ENCODE measurements at places on chromosomes 2 and 18.

- no peak for DNase-seq
Observed at GRCh38 chr18:71443706-71444480, 1100.2 kb downstream of the CBLN2 start.

- no peak for DNase-seq
Observed at GRCh38 chr2:140808820-140809219, 1322.0 kb downstream of the LRP1B start.

- peak; percentile 46 for DNase-seq
Observed at GRCh38 chr2:16671760-16672159, 6.1 kb upstream of the CYRIA start.

- no peak for DNase-seq
Observed at GRCh38 chr2:121640380-121641316, 8.6 kb downstream of the CLASP1 start.

GRCh38 chr2:36413218-36413617 lies 57.6 kb downstream of the CRIM1 start:
- DNase-seq = no peak

GRCh38 chr2:219912491-219912921 lies 285.1 kb downstream of the SLC4A3 start:
- DNase-seq = no peak

- DNase-seq = no peak
Observed at GRCh38 chr18:48213791-48214190, 195.4 kb downstream of the ZBTB7C start.

- DNase-seq = no peak
Observed at GRCh38 chr2:227939271-227940027, 68.0 kb downstream of the DAW1 start.

GRCh38 chr18:9557250-9557943 lies 57.0 kb downstream of the PPP4R1 start:
- no peak for DNase-seq

GRCh38 chr18:77762014-77762413 lies 512.4 kb downstream of the GALR1 start:
- no peak for DNase-seq

GRCh38 chr18:31943878-31944816 lies 1.2 kb upstream of the TRAPPC8 start:
- no peak for DNase-seq

- no peak for DNase-seq
Observed at GRCh38 chr18:32383050-32383819, 87.4 kb downstream of the GAREM1 start.

DNA sequence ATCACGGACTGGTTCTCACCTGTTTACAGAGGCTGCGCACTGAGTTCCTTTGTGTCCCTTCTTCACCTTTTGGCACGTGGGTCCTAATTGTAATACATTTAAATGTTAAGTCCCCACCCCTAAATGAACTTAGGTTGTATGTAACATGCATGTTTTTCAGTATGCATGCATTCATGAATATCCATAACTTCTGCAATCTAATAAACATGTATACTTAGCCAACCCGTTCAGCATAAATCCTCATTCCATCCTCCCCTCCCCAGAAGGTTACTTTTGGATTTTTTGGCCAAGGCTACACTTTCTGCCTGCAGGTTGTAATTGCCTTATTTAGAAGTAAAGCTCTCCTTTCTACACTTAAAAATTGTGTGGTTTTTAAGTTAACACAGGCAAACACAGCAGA lies 314.7 kb downstream of the SUCLG1 start:
- no peak for DNase-seq

GRCh38 chr2:208086029-208086428 lies 38.3 kb downstream of the CRYGD start:
- DNase-seq = no peak

GRCh38 chr2:137192366-137193310 lies 427.3 kb downstream of the THSD7B start:
- no peak for DNase-seq

- no peak for DNase-seq
Observed at GRCh38 chr18:77141401-77142118, 9.0 kb upstream of the MBP start.

DNA sequence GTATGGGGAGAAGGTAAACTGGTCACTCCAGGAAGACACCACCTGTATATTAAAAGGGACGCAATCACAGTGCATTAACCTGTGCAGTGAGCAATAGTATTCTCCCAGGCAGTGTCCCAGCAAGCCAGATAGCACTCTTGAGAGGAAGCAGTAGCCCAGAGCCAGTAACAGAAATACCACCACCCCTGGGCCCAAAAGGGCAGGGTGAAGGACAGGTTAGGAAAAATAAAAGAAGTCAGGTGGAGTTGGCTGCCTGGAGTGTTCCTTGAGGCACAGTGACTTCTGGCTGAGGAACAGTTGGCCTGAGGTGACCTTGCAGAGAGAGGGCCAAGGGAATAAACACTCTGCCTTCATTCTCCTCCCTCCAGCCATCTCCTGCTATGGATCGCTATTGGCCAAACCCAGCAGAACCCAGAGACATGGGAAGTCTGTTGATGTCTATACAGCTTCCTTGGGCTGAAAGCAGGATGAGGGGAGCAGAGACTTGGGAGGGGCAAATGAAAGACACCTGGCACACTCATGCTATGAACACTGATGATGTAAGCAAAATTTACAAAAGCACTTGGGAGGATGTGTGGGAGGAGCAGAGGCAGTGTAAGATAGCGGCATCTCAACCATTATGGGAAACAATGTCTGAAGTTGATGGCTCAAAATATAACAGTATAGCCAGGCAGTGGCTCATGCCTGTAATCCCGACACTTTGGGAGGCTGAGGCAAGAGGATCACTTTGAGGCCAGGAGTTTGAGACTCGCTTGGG lies 7.5 kb downstream of the C18orf32 start:
- no peak for DNase-seq

DNA sequence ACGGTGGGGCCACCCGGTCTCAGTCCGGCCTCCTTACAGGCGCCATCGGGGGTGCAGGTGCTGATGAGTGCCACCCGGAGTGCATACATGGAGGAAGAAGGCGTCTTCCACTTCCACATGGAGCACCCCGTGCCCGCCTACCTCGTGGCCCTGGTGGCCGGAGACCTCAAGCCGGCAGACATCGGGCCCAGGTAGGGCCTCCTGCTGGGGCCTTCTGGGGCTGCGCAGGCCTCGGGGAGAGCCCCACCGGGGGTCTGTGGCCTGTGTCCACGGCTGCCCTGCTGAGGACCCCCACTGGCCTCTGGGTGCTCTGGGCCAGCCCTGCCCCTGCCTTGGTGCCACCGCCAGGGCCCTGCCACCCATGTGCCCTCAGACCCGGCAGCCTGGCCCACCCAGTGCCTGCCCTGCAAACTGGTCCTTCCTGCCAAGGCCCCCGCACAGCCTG lies 4.8 kb downstream of the RNPEPL1 start:
- DNase-seq = peak; percentile 44

DNA sequence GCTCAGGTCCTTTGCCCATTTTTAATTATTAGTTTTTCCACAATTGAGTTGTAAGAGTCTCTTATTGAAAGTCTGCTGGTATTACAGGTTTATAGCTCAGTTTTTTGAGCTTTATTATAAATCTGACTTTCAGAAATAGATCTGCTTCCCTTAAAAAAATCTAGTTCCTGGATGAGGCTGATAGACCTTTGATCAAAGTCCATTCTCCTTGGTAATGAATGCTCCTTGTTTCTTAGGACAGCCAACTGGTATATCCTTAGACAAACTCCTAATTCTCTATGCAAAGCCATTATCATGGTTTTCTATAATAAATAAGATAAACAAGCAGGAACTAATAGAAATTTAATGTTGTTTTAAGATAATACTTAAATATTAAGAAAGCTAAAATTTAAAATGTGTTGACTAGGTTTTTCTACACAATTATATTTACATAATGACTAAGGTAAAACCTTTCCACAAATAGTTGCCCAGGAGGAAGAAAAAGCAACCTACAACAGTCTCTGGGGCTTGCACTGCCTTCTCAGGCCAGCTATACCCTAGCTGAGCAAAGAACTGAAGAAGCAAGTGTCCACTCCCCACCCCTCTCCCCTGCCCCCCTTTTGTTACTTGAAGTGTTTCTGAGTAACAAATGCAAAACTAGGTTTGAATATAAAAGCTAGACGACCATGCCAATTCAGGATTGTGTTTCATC lies 16.9 kb downstream of the NT5DC4 start:
- no peak for DNase-seq

GRCh38 chr2:109458512-109458911 lies 155.3 kb downstream of the SEPTIN10 start:
- no peak for DNase-seq

- DNase-seq = no peak
Observed at GRCh38 chr2:96809216-96809882, 6.7 kb upstream of the CNNM3 start.

DNA sequence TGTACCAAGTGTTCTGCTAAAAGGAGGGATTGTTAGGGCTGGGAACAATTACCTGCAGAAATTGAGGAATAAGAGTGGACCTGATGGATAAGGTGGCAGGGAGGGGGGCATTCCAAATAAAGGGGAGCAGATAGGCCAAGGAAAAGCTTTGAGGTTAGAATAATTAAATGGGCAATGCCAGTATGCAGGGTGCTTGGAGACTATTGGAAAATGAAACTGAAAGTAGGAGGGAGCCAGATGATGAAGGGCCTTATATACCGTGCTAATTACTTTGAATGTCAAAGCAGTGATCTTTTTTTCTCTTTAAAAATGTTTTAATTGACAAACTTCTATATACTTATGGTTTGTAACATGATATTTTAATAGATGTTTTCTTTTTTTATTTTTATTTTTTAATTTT lies 42.9 kb downstream of the MMADHC start:
- no peak for DNase-seq

DNA sequence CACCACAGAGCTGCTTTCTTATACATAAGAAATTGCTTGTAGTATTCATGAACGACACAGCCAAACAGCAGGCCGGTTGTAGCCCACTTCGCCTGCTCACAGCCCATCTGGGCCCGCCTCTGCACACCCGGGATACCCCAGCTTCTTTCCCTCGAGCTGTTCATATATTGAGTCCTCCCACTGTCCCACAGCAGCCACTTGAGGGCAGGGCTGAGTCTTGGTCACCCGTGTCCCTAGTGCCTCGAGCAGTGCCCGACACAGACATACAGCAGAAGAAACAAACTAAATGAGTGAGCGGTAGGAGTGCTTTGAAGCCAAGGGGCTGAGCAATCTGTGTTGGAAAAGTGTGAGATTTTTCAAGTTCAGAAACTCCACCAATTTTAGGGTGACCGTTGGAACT lies 251.4 kb downstream of the KLHL29 start:
- peak; percentile 67 for DNase-seq

DNA sequence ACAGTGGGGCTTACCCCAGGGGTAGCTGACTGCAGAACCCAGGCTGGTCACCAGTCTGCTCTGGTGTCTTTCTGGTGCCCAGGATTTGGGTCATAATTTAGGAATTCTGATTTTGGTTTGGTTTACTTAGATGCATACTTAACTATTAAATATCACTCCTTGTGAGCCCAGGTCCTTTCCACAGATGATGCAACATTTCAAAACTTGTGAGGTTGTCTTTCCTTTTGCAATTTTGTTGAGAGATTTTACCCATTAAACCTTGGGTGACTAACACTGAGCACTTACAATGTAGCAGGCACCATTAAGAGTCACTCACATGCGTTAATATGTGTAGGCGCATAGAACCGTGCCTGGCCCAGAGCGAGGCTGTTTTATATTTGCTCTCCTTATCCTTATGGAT lies 61.8 kb upstream of the RPL31 start:
- DNase-seq = no peak

GRCh38 chr18:69872661-69873060 lies 75.0 kb downstream of the CD226 start:
- DNase-seq = no peak

GRCh38 chr18:24446953-24447538 lies 13.4 kb upstream of the HRH4 start:
- DNase-seq = no peak

GRCh38 chr18:31447530-31448191 lies at the start of gene DSG3:
Gene DSG3, plus strand, starts transcription at chr18:31447741. Its CDS starts 137 bp downstream, at chr18:31447878.
- no peak for DNase-seq

- DNase-seq = no peak
Observed at GRCh38 chr2:54318821-54319220, 62.8 kb upstream of the TSPYL6 start.

GRCh38 chr2:6398421-6398820 lies 467.3 kb downstream of the CMPK2 start:
- DNase-seq = no peak

DNA sequence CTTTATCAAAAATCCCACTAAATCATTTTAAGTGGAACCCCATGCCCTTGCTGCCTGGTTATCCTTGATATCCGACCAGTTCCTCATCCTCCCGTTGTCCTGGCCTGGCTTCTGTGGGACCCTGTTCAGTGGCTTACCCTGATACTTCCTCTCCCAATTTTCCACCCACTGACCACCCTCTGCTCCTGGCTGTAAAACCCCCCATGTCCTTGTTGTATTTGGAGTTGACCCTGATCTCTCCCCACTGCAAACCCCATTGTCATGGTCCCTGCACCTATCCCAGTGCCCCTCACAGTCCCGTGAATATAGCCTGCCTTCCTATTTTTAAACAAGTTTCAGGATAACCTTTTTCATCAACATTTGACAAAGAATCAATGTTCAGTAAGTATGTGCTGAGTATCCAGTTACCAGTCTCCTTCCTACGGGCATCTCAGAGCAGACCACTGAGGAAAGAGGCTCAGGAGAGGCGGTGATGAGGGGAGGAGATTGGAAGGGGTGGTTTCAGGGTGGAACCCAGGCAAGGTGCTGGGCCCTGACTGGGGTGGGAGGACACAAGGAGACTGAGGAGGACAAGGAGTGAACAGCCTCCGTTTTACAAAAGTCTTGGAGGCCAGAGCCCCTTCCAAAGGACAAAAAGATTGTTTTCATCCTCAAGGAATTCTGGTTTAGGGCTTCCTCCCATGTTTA lies 131.8 kb downstream of the PXDN start:
- DNase-seq = no peak

DNA sequence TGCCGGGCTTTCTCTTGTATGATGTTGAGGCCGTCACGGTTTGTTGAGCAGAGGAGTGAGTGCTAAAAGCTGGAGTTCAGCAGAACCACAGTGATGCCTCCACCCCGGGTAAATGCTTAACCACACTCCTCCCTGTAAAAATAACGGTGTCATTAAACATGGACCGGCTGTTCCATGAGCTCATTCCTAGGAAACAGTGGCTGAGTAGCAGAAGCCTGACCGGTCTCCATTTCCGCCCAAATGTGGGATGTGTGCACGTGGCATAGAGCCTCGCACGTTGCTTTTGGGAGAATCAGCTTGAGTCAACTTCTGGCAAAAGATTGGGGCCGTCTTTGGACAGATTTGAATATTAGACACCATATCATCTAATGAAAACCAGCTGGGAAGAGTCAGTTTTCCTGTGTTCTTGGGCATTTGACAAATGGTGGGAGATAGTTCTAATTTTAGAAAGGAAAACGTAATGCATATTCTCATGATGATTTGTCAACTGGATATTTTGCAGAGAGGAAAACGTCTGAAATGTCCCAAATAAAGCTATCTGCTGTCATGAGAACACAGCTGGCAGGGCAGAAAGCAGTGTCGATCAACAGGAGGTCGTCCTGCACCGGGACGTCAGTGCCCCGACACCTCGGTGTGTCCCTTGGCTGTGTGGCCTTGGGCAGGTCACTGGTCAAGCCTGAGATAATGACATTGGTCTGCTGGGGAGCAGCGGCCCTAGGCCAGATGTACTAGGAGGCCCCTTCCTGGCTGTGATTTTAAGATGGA lies 42.4 kb downstream of the LRRFIP1 start:
- DNase-seq = peak; percentile 71

GRCh38 chr2:126536605-126537200 lies 119.3 kb upstream of the GYPC start:
- DNase-seq = no peak
